Activated CD8-positive, alpha-beta memory T cell treated with anti-CD3 and anti-CD28 coated beads for 1 hour (primary cell): ENCODE measurements at places on chromosomes 4 and X.

DNA sequence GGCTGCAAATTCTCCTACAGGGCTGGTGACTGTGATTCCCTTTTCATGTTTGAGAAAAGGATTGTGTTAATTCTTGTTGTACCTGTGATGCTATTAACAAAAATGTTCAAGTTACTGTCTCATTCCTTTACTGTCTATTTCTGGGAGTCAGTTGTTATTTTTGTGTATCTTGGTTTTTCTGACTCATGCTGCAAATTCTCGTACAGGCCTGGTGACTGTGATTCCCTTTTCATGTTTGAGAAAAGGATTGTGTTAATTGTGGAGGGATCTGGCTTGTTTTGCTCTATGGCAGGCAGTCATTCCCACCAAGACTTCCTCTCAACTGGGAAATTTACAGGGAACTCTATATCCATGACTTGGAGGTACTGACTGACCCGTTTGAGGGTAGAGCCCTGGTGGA, 693.4 kb upstream of the INTU start:
- no peak for DNase-seq

- DNase-seq: no peak
Observed at GRCh38 chr4:87057835-87058355, 123.1 kb downstream of the AFF1 start.

- no peak for DNase-seq
Observed at GRCh38 chr4:181504924-181505323, 738.3 kb upstream of the TENM3 start.

DNA sequence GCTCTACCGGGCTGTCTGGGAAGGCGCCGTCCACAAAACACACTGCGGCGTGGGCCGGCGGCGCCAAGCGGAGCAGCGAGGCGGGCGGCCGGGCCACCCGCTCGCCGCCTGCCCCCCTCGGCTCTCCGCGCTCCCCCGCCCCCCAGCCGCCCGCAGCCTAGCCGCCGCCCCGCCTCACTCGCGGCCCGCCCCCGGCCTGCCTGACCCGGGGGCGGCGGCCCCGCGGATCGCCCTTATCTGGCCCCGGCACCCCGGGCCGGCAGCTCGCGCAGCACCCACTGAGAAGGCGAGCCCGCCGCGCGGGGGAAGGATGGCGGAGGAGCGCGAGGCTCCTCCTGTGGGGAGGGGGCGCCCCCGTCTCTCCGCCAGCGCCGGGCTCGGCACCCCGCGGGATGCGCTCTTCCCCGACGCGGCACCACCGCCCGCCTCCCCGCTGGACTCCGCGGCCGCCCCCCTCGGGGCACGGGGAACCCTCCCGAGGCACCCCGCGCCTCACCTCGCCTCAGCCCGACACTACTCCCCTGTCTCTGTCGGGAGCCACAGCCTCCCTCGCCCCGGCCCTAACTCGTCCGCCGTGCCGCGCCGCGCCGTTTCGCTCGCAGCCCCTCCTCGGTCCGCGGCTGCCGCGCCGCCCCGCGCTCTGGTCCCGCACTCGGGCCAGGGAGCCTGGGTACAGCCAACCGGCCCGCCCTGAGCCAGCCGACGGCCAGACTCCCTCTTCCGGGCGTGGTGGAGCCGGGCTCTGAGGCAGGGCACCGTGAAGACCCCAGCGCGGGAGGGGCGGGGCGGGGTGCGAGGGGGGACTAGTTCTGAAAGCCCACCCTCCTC, 566 bp downstream of the ATP11C start:
- DNase-seq: peak; percentile 32

- DNase-seq: no peak
Observed at GRCh38 chr4:83964996-83965541, 429.2 kb downstream of the GPAT3 start.
